ENCODE measurements at places on chromosomes 6 and 20.

DNA sequence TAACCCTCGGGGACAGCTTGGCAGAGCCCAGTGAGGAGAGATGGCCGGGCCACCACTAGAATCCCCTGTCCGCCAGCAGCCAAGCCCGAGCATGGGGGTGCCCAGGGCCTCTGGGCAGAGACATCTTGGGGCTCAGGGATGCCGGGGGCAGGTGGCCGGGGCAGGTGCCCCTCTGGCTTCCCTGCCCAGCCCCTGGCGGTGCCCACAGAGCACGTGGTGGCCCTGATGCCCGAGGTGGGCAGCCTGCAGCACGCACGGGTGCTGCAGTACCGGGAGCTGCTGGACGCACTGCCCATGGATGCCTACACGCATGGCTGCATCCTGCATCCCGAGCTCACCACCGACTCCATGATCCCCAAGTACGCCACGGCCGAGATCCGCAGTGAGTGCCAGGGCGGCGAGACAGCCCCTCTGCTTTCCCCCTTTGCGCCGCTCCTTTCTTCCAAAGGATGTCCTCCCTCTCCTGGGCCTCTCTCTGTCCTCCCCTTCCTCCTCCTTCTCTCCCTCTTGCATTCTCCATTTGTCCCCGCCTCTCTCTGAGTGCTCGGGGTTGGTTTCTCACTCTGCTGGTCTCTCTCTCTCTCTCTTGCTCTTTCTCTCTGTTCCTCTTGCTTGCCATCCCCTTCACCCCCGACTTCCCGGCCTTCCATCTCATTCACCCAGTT, 11.2 kb downstream of the GDAP1L1 start:
- no peak for DNase-seq

GRCh38 chr6:11113038-11113437, 1.5 kb upstream of the ERVFRD-1 start:
- no peak for DNase-seq

DNA sequence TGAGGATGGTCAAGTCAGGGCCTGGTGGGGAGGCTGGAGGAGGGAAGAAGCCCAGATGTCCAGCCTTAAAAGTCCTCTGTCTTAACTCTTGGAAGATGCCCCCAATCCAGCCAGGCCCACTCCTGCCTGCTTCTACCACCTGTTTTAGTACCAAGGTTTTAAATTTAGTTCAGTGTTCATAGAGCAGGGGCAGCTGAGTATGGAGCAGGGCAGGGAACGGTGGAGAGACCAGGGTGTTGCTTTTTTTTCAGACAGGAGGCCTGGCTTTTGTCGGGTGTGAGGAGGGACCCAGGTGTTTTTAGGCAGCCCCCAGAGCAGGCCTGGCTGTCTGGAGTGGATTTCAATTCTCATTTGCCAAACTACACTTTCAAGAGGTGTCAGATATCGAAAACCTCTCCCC, 278.8 kb downstream of the CDC5L start:
- DNase-seq, result no peak

DNA sequence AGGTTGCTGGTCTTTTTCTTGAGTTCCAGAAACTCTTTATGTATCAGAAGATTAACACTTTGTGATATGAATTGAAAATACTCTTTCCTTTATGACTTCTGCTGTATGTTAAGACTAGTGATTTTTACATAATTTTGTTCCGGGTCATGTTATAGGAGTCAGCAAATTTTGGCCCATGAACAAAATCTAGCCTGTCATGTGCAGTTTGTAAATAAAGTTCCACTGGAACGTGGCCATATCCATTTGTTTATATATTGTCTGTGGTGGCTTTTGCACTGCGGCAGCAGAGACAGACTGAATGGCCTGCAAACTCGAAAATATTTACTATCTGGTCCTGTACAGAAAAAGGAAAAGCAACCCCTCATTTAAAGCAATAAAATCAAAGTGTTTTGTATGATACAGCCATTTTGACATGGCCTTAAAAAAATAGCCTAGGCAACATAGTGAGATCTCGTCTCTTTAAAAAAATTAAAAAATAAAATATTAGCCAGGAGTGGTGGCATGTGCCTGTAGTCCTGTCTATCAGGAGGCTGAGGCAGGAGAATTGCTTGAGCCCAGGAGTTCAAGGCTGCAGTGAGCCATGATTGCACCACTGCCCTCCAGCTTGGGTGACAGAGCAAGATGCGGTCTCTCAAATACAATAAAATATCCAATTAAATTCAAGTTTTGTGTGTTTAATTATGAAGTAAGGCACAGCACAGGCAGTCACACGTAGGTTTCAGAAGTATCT, 36.9 kb downstream of the SNX9 start:
- no peak for DNase-seq

GRCh38 chr6:157556671-157557430, 175.9 kb downstream of the ZDHHC14 start:
- no peak for DNase-seq

DNA sequence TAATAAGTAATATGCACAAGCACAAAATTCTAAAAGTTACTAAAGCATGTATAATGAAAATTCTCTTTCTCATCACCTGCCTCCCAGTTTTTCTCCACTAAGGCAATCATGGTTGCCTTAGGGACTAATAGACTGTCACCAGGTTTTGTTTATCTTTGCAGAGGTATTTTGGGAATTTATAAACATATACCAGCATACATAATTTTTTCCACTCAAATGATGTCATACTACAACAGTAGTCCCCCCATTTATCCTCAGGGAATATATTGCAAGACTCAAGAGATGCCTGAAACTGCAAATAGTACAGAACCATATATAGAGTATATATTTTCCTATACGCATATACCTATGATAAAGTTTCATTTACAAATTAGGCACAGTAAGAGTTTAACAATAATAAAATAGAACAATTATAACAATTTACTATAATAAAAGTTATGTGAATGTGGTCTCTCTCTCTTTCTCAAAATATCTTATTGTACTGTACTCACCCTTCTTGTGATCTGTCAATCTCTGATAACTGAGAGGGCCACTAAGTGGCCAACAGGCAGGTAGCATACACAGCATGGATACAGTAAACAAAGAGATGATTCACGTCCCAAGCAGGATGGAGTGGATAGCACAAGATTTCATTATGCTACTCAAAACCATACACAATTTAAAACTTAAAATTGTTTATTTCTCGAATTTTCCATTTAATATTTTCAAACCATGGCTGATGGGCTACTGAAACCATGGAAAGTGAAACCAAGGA, 19.7 kb downstream of the RBL1 start:
- peak; percentile 19 for DNase-seq

GRCh38 chr20:1378735-1379125, 14.1 kb downstream of the FKBP1A start:
- DNase-seq, result no peak

- no peak for DNase-seq
Observed at GRCh38 chr6:116373940-116374339, 3.2 kb downstream of the DSE start.

DNA sequence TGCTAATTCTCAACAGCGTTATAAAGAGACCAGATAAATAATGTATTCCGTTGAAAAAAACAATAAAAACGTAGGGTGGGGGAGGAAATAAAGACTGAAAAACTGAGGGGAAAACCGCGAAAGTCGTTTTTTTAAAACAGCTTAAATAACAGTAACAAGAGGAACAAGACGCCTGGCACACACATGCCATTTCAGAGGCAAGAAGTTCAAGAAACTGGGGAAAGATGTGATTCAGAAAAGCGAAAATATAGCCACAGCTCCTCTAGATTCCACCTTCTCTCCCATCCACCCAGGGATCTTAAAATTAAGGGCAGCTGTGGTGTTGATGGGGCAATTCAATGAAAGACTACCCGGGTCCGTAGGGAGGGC, 1.3 kb downstream of the EPB41L2 start:
- no peak for DNase-seq

GRCh38 chr20:49237531-49237930, 18.3 kb downstream of the DDX27 start:
- peak; percentile 80 for DNase-seq

DNA sequence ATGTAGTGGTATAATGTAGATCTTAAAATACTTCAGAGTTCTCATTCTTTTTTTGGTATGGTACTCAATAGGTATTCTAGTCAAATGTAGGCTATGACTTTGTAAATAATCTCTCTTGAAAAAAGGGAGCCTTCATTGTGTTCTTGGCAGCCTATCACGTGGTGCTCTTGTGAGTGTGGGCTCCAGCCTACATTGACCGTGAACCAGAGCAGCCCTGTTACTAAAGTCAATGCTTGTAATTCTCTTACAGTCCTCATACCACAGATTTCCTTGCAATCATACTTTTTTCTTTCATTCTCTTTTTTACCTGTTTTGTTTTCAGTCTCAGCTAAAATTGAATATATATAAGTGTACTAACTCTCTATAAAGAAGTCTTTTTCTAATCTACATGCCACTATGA, 31.1 kb downstream of the ARID1B start:
- peak; percentile 35 for DNase-seq

DNA sequence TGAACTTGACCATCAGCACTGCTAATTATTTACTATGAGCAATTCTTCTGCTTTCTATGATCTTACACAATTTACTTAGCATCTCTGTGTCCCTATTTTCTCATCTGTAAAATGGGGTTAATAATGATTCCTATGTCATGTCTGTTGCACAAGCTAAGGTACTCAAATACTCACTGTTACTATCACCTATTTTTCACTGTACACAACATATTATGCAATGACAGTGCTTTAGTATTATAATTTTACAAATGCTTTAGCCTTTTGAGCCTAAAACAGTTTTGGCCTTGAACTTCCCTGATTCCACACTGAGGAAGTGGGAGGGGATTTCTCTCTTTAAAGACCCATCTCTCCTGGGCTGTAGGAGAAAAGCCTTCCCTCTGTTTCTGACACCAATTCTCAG, 36.9 kb upstream of the THEMIS start:
- no peak for DNase-seq

GRCh38 chr20:25238319-25239037, 9.4 kb upstream of the PYGB start:
- no peak for DNase-seq

DNA sequence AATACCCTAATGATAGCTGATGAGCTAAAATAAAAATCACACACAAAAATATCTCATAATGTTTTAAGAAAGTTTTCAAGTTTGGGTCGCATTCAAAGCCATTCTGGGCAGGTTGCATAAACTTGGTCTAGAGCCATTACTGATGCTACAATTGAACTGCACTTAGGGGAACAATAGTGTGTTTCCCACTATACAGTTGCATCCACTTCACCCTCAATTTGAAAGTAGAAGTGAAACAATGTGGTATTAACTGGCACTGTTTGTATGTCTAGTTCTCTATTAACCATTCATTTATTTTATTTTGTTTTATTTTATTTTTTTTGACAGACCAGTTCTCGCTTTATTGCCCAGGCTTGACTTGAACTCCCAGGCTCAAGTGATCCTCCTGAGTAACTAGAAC, 23.0 kb upstream of the STK38 start:
- DNase-seq, result no peak

DNA sequence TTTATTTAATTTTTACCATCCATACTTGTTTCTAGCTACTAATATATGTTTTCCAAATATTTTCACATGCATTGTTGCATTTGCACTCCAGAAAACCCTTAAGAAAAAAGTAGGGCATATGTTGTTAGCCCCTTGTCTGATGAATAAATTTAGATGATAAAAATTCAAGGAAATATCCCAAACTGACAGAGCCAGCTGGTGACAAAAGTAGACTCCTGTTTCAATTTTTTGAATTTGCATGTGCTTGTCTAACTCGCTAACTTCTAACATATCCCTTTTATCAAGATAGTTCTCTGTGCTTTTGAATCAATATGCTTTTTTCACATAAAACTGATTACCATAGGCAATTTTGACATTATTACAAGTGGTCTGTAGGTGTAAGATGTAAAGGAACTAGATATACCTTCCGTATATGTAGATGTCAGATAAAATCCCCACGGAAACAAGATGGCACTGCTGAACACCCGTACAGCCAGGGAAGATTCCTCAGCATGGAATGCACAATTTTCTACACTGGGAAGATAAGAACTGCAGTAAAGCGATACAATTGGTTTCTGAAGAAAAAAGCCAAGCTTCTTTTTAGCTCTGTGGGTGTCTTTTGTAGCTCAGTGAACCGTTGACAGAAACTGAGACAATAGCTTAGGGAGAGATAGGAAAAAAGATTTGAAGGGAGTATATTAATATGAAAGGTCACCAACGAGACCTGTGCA, 437.6 kb upstream of the RNF217 start:
- DNase-seq, result peak; percentile 68

- no peak for DNase-seq
Observed at GRCh38 chr6:109091314-109092024, 3.2 kb downstream of the SESN1 start.

- DNase-seq, result no peak
Observed at GRCh38 chr20:59721386-59721785, 117.0 kb downstream of the PHACTR3 start.

GRCh38 chr6:169868458-169868857, 117.0 kb downstream of the ERMARD start:
- DNase-seq, result no peak

DNA sequence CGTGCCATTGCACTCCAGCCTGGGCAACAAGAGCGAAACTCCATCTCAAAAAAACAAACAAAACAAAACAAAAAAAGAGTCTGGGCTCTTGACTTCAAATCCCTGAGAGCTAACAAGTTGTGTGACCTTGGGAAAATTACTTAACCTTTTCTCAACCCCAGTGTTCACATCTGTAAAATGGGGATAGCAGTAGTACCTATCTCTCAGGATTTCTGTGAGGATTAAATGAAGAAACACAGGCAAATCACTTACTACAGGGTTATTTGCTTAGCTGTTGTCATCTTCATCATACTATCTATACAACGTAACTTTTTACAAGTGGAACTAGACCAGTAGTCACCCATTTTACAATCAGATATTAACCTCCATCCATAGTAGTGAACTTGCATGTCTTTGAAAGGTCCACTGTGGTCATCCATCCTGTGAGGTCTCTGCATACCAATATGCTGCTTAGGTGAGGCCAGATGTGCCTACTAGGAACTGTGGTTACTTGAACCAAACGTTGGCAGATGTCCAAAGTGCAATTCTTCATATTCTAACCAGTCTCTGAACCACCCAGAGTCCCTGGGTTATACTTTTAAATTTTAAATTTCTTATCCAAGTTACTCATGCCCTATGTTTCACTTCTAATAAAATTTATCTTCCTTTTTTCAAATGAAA, 128.9 kb upstream of the BEND3 start:
- no peak for DNase-seq

All from NCI-H146 (cell line).